ENCODE measurements at places on chromosomes 1 and 21.
A peak's percentile ranks its signal among the peaks of the same experiment; 100 is the strongest.

DNA sequence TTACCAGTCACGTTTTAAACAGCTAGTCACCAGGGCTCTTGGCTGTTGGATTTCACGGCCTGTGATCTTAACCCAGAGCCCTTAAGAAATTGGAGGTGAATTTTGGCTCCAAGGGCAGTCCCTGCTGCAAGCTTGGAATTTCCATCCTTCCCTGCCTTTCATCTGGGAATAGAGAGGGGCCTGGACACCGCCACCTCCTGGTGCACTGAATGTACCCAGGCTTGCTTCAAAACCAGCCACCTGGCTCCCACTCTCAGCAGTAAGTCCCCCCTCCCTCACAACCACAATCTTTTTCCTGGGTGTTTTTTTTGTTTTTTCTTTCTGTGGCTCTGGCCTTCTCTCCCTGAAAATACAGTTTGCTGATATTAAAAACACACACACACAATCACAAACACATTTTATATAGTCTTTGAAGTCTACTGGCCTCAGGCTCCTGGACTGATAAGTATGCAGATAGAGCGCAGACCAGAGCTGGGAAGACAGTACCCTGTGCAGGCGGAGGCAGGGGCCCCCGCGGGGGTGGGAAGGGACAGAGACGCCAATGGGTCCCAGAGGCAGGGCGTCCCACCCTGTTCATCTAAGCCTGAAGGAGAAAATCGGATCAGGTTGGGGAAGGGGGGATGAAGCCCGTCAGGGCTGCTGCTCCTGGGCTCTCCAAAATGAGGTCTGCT is 65.8 kb upstream of the IGSF21 start:
- no peak for DNase-seq

GRCh38 chr1:40039245-40039756 is 1.2 kb upstream of the CAP1 start:
- no peak for DNase-seq

- DNase-seq: no peak
Observed at GRCh38 chr1:221559911-221560310, 182.0 kb downstream of the DUSP10 start.

DNA sequence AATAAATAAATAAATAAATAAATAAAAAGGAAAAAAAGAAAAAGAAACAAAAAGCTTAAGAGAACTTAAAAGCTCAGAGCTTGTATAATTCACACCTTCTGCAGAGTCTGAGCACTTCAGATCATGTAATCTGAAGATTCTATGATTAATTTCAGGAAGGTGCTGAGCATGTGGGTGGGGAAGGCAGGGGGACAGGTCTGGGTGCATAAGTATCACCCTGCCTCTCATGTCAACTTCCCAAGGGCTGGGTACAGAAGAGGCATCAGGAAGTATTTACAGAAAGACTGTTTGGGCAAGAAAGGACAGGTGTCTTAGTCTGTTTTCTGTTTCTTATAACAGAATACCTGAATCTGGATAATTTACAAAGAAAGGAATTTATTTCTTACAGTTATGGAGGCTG is 20.4 kb upstream of the PADI2 start:
- no peak for DNase-seq

- no peak for DNase-seq
Observed at GRCh38 chr1:1847890-1848289, 43.0 kb downstream of the GNB1 start.

GRCh38 chr1:223204424-223204823 is 61.4 kb upstream of the TLR5 start:
- DNase-seq: no peak

DNA sequence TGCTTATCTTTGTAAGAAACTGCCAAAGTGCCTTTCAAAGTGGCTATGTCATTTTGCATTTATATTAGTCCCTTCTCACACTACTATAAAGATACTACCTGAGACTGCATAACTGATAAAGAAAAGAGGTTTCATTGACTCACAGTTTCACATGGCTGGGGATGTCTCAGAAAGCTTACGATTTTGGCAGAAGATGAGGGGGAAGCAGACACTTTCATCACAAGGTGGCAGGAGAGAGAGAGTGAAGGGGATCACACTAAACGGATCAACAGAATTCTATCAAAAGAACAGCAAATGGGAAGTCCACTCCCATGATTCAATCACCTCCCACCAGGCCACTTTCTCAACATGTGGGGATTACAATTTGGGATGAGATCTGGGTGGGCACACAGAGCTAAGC is 1352.0 kb upstream of the B3GALT2 start:
- DNase-seq: no peak

- no peak for DNase-seq
Observed at GRCh38 chr1:21089731-21090130, 87.0 kb downstream of the EIF4G3 start.

DNA sequence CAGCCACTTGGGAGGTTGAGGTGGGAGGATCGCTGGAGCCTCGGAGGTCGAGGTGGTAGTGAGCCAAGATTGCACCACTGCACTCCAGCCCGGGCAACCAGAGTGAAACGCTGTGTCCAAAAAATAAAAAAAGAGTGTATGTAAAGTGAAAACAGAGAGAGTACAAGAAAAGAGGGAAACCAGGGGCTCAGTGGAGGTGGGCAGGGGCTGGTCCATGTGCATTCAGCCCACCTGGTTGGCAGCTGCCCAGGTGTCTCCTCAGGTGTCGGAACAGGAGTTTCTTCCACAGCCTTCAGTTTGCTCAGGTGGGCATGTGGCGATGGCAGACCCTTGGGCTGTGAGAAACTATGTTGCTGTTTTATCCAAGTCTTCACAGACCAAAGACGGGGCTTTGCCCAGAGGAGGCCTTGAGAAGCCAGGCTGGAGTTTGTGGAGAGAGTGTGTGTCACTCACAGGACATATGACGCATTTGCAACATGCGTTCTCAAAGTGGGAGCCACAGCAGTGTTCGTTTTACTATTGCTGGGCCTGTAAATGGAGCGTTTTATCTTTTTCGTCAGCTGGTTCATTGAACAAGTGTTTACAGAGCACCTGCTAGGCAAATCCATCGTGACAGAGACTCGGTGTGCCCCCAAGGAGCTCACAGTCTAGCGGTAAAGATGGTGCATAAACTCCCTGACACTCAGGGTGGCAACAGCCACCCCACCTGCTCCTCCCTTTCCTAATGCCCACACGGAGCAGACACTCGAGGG is 22.4 kb upstream of the SAMD11 start:
- no peak for DNase-seq

- DNase-seq: no peak
Observed at GRCh38 chr1:56562891-56563452, 16.4 kb downstream of the PLPP3 start.

GRCh38 chr1:203058676-203058935 is 27.2 kb downstream of the MYOG start:
- no peak for DNase-seq

DNA sequence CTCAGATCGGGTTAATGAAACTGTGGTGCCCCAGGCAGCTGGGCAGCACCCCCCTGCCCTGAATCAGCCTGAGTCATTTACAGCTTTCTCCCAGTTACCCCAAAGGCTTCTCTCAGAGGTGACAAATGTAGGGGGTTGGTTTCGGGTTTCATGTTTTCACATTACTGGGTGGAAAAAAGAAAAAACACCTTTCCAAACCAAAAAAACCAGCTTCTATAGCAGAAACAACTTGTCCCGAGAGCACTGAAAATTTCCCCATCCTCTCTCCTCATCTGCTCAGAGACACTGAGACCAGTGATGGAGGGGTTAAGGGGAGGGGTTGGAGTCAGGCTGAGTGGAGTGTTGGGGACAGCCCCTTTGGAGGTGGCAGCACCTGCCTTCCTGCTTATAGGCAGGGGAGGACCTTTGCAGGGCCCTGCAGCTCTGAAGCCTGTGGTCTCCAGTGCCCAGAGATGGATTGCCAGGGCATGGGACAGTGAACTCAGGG is 15.6 kb downstream of the UTP11 start:
- peak; percentile 67 for DNase-seq

GRCh38 chr1:22527555-22528296 is 35.6 kb upstream of the EPHA8 start:
- DNase-seq: no peak

- DNase-seq: peak; percentile 9
Observed at GRCh38 chr1:8510041-8510823, 192.3 kb downstream of the SLC45A1 start.

DNA sequence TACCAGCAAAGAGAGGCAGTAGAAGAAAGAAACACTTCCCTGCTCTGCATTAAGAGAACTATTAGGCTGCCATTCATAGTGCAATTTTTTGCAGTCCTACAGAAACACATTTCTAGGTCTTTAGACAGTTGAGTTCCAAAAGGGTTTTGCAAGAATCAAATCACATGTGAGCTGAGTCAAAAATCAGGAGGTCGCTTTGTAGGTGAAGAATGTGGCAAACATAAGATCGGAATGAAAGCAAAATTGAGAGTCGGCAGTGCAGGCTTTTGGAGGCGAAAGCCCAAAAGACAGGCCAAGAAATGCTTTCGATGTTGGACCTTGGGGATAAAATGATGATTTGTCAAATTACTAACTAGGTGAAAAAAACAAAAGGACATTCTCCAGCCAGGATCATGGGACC is 213.5 kb upstream of the NRIP1 start:
- no peak for DNase-seq

GRCh38 chr21:25283720-25284119 is 323.6 kb downstream of the MRPL39 start:
- peak; percentile 58 for DNase-seq

DNA sequence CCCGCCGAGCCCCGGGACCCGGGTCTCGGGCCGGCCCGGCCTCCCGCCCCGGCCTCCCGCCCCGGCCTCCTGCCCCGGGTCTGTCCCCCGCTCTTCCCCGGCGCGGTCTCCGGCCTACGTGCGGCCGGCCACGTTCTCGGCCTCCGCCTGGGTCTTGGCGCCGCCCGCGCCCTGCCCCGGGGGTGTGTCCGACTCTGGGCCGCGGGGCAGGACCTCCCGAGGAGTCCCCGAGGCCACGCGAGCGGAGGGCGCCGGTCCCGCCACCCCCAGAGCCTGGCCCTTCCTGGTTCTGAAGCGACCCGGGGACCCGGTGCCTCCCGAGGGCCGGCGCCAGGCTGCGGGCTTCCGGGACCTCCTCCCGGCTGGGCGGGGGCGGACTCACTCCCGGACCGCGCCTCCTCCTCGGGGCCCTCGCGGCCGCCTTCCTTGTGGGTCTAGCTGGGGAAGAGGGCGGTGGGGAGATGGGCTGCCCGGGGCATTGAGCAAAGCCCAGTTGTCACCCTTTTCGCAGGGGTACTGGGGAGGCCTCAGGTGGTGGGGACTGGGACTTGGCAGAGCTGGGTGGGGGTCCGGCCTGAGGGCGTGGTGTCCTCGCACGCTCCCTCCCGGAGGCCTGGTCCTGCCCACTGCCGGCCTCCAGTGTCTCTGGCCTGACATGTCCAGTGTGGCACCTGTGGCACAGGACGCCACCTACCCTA is 558 bp downstream of the PFKL start:
- peak; percentile 43 for DNase-seq

GRCh38 chr1:220999872-221000863 is 120.9 kb downstream of the HLX start:
- no peak for DNase-seq

DNA sequence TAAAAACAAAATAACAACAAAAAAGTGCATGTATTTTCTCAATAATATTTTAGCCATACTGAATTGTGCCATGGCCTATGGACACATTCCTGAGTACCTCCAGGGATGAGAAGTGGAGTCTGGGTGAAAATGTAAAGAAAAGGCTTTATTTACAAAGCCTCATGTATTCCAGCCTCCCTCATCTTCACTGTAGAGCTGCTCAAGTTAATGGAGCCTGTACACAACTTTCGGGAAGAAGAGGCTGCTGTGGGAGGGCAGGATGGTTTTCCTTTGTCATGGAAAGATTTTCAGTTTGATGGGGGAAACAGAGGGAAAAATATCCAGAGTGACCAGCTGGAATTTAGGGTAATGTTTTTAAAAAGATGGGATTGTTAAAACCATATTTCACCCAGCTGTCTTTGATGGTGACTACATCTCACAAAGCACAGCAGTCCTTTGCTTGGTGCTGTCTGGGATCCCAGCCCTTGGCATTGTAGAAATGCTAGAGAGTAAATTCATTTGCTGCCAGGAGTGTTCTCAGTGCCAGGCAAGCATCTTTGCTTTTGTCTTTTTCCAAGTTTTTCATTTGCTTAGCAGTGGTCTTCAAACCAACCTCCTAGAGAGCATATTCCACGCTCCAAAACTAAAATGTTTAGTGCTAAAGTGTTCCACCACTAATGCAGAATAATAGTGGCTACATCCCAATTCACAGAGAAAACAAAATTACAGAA is 54.9 kb downstream of the DPT start:
- no peak for DNase-seq

GRCh38 chr1:59499943-59500569 is 203.2 kb downstream of the FGGY start:
- DNase-seq: no peak

GRCh38 chr1:4404854-4405590 is 249.4 kb upstream of the AJAP1 start:
- no peak for DNase-seq

DNA sequence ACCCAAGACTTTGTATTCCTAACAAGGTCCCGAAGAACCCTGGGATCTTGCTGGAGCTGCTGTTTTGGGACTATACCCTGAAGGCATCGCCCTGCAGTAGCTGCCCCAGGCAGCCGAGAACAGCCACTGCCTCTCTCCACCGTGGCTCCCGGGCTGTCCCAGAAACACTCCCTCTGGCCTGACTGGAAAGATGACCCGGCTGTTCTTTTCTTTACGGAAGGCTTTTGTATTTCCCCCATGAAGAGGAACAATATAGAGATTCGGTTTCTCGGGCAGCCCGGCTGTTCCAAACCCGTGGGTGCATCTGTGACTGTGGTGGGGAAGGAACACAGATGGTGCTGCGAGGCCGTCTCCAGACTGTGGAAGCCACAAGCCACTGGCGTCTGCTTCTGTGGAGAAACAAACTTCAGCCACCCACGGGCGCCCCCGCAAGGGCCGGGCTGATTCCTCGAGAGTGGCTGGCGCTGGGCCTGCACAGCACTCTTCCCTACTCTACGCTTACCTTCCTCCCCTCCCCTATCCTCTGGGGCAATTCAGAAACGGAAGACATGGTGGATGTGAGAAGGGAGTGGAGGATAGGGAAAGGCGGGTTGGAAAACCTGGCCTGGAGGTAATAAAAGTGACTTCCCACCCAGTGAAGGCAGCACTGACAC is 33.7 kb upstream of the VASH2 start:
- DNase-seq: no peak

DNA sequence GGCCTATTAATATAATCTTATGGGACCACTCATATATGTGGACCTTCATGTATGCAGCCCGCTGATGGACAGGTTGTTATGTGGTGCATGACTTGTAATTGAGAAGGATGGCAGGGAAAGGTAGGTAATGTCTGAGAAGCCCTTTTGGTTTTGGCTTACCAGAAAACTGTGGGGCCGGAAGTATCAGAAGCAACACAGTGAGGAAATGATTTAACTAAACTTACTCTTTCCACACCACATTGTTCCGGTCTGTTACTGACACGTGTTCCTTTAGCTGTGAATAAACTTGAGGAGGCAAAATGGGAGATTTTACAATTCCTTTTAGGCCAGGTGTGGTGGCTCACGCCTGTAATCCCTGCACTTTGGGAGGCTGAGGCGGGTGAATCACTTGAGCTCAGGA is 32.4 kb downstream of the KIF1B start:
- no peak for DNase-seq

- peak; percentile 58 for DNase-seq
Observed at GRCh38 chr21:44485254-44485793, 30.0 kb downstream of the LRRC3 start.

GRCh38 chr1:186717286-186717685 is 37.1 kb upstream of the PTGS2 start:
- no peak for DNase-seq
